ENCODE measurements at places on chromosomes 12 and 14.

GRCh38 chr12:113476176-113476986, 4.7 kb upstream of the LHX5 start:
- DNase-seq = peak; percentile 46

- DNase-seq = no peak
Observed at GRCh38 chr12:13177373-13177772, 19.2 kb upstream of the EMP1 start.

DNA sequence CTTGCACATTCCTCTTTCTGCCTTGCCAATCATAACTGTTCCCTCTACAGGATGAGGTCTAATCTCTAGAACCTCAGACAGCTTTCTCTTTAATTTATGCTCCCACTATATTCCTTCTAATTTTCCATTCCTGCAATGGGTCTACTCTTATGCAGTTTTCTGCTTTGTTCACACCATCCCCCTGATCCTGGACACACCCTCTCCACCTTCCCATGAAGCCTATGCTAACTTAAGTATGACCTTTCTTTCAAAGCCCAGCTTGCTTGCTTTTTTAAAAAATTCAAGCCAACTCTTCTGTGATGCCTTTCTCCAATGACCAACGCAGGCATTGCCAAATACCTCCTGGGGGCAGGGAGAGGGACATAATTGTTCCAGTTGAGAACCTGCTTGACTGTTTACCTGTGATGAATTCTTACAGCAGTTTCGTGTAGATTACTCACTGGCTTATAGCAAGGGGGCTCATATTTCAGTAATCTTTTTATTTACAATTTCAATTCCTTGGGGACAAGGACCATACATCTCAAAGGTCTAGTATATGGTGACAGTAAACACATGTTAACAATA, 7.8 kb downstream of the SLC38A1 start:
- no peak for DNase-seq

GRCh38 chr14:103712633-103713247, 2.5 kb downstream of the XRCC3 start:
- no peak for DNase-seq

GRCh38 chr14:78016532-78016931, 153.6 kb upstream of the NRXN3 start:
- no peak for DNase-seq

GRCh38 chr12:6890789-6891645, 13.6 kb upstream of the LRRC23 start:
- peak; percentile 99 for DNase-seq

DNA sequence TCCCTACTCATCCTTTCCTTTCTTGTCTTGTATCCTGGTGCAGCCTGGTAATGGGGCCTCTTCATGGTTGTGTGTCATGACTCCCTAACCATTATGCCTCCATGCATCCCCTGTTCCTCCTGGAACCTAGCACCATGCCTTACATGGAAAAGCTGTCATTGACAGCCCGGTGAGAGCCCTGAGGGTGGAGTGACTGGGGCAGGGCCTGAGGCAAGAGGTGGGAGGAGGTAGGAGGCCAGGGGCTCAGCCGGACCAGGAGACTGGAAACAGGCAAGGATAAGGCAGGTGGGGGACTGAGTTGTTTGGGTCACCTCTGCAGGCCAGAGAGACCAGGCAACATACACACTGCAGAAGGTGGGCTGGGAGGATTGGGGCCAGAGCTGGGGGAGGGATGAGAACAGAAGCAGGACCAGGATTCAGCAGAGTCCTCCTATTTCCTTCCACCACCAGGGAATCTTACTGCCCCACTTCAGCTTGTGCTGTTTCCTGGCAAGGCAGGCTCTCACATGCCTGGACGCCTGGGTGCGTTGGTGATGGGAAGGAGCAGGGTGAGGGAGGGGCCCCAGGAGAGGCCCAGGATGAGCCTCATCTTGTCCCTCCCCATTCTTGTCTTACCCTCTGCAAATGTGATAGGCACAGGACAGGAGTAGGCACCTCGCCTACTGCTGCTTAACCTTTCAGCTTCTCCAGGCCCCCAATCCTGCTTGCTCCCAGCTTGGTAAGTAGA, at the start of gene LTB4R2:
TSS of gene LTB4R2 (plus strand) at position 603 of the 727 bp plus-strand sequence. CDS start 525 bp downstream, outside the sequence.
- no peak for DNase-seq

- no peak for DNase-seq
Observed at GRCh38 chr12:78636231-78636855, 228.2 kb upstream of the SYT1 start.

DNA sequence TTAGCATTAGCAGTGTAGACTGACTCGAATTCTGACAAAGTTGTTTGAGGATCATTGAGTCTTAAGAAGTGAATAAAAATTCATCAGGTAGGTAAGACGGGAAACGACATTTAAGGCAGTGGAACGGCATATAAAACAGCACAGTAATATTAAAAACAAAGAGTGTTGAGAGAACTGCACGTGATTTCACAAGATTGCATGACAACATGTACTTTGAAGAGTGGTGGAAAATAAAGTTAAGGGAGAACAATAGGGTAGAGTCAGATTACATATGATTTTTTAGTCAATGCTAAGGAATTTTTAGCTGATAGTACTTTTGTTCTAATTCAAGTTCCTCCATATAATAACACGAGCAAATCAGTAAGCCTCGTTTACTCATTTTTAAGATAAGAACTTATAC, 115.4 kb downstream of the SOX5 start:
- no peak for DNase-seq

- no peak for DNase-seq
Observed at GRCh38 chr12:110330544-110330943, 49.5 kb downstream of the ATP2A2 start.

DNA sequence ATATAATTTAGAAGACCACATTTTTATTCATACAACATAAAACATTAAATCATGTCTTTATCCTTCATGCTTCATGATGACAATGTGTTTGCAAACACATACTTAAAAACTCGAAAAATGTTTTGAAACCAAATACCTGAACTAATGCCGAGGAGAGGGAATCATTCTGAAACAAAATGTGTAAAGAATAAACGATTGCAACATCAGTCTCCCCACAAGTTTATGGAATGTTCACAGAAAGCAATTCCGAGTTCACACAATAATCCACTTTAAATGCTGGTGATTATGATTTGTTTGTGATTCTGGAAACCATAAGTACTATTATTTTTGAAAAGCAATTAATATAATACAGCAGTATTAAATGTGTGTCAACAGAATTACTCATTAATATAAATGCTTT, 84.5 kb upstream of the PDZRN4 start:
- no peak for DNase-seq

- DNase-seq = no peak
Observed at GRCh38 chr14:22483863-22484593, 105.0 kb downstream of the DAD1 start.

GRCh38 chr14:51616724-51617409, 34.8 kb upstream of the FRMD6 start:
- no peak for DNase-seq

DNA sequence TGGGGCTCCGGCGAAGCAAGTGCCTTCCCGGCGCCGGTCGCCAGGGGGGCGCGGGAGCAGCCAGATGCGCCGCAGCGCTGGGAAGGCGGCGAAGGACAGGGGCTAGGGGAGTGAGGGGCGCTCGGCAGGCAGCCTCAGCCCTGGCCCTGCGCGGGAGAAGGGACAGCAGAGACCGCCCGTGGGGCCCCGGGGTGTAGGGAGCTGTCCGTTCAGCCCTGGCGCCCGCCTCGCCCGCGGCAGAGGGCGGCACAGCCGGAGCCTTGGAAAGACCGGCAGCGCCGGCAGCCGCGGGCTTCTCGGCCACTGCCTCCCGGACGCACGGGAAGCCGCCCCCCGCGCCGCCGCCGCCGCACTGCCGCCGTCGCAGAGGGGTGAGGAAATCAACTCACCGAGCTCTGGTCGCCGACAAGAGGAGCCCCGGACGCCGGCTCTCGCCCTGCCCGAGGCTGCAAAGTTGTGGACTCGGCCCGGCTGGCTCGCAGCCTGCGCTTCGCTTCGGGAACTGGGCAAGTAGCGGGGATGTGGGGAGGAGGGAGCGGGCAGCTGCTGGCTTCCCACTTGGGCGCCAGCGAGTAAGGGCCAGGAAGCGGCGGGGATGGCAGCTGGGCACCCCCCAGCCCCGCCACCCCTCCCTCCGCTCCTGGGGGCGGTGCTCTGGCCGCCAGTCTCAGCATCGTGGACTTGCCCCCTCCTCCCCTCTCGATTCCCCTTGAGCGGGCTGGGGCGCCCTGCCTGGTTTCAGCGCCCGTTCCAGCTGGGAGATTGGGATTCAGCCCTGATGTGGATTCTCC, at the start of gene ZDHHC22:
TSS of gene ZDHHC22 (minus strand) at position 578 of the 791 bp plus-strand sequence. CDS start 2,053 bp downstream, outside the sequence.
- peak; percentile 67 for DNase-seq

DNA sequence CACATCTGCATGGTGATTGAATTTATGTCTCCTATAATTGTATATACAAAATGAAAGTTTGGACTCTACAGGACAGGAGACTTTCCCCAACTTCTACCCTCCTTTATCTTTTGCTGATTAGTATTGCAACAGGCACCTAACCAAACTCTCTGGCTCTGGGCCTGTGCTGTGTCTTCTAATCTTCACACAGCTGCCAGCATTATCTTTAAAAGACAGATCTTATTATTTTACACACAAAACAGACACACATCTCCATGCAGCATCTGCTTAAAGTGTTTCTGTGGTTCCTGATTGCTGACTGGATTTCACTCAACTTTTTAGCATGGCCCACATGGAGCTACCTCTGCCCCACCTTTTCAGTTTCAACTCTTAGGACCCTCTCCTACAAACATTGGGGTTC, 154.9 kb upstream of the PELI2 start:
- no peak for DNase-seq

DNA sequence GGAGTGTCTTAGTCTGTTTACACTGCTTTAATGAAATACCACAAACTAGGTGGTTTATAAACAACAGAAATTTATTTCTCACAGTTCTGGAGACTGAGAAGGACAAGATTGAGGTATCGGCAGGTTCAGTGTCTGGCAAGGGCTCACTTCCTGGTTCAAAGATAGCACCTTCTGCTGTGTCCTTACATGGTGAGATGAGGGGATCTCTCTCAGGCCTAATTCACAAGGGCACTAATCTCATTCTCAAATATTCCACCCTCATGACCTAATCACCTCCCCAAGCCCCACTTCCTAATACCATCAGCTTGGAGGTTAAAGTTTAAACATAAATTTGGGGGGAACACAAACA, 35.0 kb upstream of the PLEK2 start:
- DNase-seq = no peak

DNA sequence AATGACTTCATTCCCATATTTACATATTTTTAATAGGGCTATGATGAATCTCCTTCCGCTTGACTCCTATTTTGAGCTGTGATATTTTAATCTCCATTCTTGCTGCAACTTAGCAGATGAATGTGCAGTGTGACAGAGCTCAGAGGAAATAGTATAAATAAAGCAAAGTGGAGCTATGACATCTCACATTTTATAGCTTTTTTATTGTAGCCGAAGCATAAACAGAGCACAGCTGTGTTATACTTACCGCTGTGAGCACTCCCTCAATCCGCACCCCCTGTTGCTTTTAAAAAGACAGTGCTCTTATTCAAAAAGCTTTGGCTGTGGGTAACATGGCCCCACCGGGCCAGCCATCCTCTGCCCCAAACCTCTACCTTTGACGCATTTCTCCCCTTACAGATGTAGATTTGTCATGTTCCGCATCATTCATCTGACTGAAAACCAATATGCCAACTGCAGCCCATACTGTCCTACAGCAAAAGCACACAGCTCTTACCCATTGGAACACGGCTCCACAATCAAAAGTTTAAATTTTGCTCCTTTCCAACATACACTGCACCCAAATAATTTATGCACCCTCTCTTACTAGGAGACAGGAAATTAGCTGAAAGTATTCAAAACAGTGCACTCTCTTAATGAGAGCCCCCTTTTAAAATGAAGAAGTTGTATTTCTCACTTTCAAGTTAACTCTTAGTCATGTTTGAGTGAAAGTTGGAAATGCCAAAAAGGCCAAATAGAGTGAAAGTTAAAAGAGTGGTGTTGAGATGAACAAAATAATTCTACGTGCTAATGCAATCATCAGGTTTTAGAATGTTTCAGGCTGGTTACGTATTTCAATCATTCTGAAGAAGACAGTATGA, 429.3 kb upstream of the SOX5 start:
- DNase-seq = no peak

GRCh38 chr14:22556021-22556989, 32.7 kb downstream of the DAD1 start:
- peak; percentile 94 for DNase-seq

DNA sequence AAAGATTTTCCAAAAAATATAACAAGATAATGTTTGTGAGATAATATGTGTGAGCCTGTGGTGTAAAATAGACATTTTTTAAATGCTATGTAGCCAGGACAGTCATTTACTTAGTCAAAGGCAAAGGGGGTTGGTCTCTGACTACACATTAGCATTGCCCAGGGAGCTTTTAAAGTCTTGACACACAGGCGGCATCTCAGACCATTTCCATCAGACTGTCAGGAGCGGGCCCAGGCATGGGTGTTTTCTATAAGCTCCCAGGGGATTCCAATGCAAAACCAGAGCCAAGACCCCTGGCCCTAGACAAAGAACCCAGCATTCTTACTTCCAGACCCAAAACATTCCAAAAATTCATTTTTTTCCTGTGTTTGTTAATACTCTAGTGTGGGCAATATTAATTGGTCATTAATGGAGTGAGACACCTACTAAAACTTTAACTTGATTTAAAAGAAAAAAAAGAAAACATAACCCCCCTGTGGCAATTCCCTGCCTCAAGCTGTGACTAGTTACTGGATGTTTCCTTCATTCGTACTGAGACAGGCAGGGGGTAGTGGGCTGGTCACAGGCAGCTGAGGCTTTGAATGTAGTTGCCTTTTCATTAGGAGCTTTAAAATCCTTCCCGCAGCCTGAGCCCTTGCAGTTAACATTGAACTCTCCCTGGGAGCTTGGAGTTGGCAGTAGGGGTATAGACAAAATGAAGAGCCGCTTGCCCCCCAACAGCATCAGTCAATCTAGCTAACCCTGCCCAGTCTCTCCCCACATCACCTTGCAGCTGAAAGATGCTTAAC, 103.7 kb downstream of the CMKLR1 start:
- DNase-seq = no peak

DNA sequence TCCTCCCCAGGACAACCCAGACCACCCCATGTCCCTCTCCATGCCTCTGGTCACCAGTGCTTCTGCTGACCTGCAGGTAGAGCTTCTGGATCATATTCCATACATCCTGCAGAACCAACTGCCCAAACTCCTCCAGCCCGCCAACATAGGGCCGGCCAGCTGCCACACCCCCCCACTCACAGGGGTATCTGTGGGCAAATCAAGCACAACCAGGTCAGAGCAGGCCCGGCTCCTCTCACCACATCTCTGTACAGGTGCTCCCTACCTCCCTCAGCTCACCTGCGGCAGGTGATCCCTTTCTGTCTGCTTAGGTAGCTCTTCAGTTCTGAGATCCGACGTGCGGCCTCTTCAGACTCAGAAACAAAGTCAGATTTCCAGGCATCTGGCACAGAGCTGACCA, 29.0 kb downstream of the TEP1 start:
- no peak for DNase-seq

DNA sequence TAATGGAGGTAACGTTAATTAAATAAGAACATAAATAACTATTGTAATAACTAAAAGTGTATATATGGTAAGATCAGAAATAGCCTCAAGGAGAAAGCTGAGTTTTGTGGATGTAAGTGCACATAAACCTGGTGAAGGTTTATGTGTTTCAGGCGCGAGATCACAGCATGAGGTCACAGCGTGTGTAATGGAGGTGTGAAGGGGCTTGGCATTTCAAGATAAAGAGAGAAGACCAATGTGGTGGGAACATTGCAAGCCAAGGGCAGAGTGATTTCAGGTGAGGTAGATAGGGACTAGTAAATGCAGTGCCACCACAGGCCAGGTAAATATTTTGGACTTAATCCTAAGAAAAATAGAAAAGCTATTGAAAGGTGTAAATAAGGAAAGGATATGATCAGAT, 21.7 kb upstream of the KICS2 start:
- no peak for DNase-seq

- no peak for DNase-seq
Observed at GRCh38 chr14:22497671-22498093, 91.3 kb downstream of the DAD1 start.

All from activated CD8-positive, alpha-beta memory T cell treated with anti-CD3 and anti-CD28 coated beads, Interleukin-2, amount 50 U/mL, for 48 hours (primary cell).